ENCODE measurements at places on chromosomes 12 and 14. TPM values are rescaled to one million over a fixed set of nuclear protein-coding genes. Genes with fewer than 3 reads are reported as not detected.

GRCh38 chr14:80872645-80873044 lies 68.9 kb downstream of the CEP128 start:
- H3K4me3 ChIP-seq = no peak overlapping the region
- H3K4me1 ChIP-seq = no peaks in the 10 kb centered on the region
- no peaks in the 10 kb centered on the region for H3K36me3 ChIP-seq
- no peak overlapping the region for H3K27ac ChIP-seq
- no peaks in the 10 kb centered on the region for H3K27me3 ChIP-seq
- no peak for DNase-seq

DNA sequence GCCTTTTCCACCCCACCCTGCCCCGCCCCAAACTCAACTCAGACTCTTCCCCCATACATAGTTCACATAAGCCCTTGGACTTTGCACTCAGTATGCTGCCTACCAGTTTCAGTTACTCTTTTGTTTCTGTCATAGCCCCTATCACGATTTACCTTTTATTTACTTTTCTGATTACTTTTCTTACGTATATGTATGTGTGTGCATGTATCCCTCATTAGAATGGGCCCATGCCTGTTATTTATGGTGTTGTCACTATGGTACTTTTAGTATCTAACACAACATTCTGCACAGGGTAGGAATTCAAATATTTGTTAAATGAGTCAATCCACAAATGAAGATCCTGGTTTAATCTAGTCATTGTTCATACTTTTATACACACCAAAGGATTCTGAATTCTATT lies 16.5 kb upstream of the LUM start:
- no peaks in the 10 kb centered on the region for H3K36me3 ChIP-seq
- no peaks in the 10 kb centered on the region for H3K27me3 ChIP-seq
- no peak overlapping the region for H3K4me3 ChIP-seq
- no peaks in the 10 kb centered on the region for H3K4me1 ChIP-seq

BDKRB1 gene
- not detected for total RNA-seq

GRCh38 chr12:89969093-89969492 lies 260.5 kb upstream of the ATP2B1 start:
- no peak overlapping the region for H3K4me3 ChIP-seq
- H3K27me3 ChIP-seq = no peaks in the 10 kb centered on the region

- no peak for DNase-seq
- H3K27me3 ChIP-seq = no peaks in the 10 kb centered on the region
- no peak overlapping the region for H3K4me3 ChIP-seq
- no peaks in the 10 kb centered on the region for H3K36me3 ChIP-seq
- no peaks in the 10 kb centered on the region for H3K4me1 ChIP-seq
Observed at GRCh38 chr12:80936353-80936641, 1.4 kb downstream of the LIN7A start.

DNA sequence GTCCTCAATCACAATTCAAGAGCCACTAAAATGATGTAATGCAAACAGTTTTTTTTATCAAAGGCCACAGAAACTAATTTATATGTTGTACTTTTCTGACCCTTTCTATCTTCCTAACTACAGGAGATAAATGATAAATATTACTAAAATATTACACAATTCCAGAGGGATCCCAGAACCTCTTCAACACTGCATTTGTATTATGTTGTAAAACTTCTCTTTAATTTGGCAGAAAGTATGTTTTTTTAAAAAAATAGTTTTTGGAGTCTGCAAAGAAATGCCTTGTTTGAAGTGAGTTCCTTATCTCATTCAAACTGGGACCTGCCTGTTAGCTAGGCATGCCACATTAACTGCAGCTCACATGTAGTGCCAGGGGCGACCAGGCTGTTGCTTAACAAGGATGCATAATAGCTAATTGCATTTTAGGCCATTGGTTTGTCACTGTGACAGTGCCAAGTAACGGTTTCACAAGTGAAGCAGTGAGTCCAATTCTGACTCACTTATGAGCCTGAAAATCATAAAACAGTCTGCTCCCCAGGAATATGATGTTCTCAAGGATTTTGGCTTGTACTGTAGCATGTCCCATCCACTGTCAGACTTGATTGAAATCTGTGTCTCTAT lies 266.9 kb downstream of the KTN1 start:
- no peak overlapping the region for H3K4me3 ChIP-seq
- H3K27me3 ChIP-seq = no peaks in the 10 kb centered on the region
- H3K36me3 ChIP-seq = no peaks in the 10 kb centered on the region
- no peak overlapping the region for H3K27ac ChIP-seq
- no peak for DNase-seq

LMBR1L gene
- total RNA-seq = 48.7 TPM

GRCh38 chr12:42729535-42729900 lies 140.0 kb upstream of the PRICKLE1 start:
- no peaks in the 10 kb centered on the region for H3K27me3 ChIP-seq
- H3K4me3 ChIP-seq = no peak overlapping the region
- H3K4me1 ChIP-seq = no peaks in the 10 kb centered on the region

GRCh38 chr14:53055003-53055402 lies 98.1 kb downstream of the DDHD1 start:
- H3K4me3 ChIP-seq = no peak overlapping the region
- no peaks in the 10 kb centered on the region for H3K36me3 ChIP-seq
- H3K27me3 ChIP-seq = no peaks in the 10 kb centered on the region
- H3K4me1 ChIP-seq = no peaks in the 10 kb centered on the region
- H3K27ac ChIP-seq = no peak overlapping the region

RNF10 gene
- 173 TPM for total RNA-seq

GRCh38 chr12:74021937-74022336 lies 515.7 kb upstream of the ATXN7L3B start:
- no peak overlapping the region for H3K27ac ChIP-seq
- H3K4me3 ChIP-seq = no peak overlapping the region
- H3K36me3 ChIP-seq = no peaks in the 10 kb centered on the region
- no peaks in the 10 kb centered on the region for H3K4me1 ChIP-seq
- no peak for DNase-seq

DNA sequence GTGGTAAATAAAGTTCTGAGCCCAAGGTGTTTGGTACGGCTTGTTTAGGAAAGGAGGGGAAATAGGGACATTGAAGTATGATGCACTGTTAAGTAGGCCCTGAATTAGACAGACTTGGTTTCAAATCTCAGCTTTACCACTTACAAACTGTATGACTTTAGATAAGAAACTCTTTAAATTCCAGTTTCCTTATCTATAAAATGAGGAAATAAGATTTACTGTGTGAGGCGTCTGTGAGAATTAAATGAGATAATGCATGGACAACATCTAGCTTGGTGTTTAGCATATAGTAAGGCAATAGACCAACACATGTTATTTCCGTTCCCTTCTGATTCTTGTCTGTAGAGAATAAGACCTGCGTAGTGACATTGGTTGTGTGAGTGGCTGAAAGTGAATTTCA lies 7.0 kb downstream of the NCKAP1L start:
- peaks cover 34% of the 10 kb centered on the region for H3K4me1 ChIP-seq
- H3K27ac ChIP-seq = no peak overlapping the region
- no peaks in the 10 kb centered on the region for H3K27me3 ChIP-seq
- no peak for DNase-seq
- H3K4me3 ChIP-seq = no peak overlapping the region

DNA sequence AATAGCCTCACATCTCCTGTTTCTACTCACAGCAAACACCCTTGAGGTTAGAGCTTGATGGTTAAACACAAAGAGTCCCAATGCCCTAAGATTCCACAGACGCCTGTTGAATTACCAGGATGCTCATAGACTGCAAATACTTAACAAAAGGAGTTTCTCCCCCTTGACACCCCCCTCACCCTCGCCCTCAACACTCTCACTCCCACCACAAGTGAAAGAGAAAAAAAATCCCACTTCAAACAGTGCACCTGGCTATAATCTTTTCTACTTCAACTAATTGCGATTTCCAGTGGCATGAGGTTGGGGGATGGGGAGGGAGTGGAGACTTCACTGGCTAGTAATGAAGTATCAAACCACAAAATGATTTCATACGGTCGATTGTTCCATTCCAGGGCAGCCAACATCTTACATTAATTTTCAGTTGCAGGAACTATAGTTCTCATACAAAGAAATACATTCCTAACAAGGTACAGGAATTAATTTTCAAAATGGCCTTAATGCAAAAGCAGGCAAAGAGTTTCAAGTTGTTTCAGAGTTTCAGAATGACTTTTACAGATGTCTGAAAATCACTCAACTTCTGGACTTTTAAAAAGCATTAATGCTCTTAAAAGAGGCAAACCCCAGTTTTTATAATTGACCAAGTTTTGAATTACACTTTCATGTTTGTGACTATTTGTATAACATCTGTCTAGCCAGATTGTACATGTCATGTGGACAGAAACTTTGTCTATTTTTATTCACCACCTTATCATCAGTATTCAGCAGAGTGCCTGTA lies 390.7 kb downstream of the C12orf75 start:
- DNase-seq = no peak
- no peak overlapping the region for H3K27ac ChIP-seq
- no peaks in the 10 kb centered on the region for H3K4me1 ChIP-seq
- no peaks in the 10 kb centered on the region for H3K36me3 ChIP-seq
- H3K4me3 ChIP-seq = no peak overlapping the region

CCDC184 gene
- 0.97 TPM for total RNA-seq

- no peaks in the 10 kb centered on the region for H3K27me3 ChIP-seq
- no peaks in the 10 kb centered on the region for H3K4me1 ChIP-seq
- H3K36me3 ChIP-seq = no peaks in the 10 kb centered on the region
- no peak overlapping the region for H3K4me3 ChIP-seq
- H3K27ac ChIP-seq = no peak overlapping the region
- DNase-seq = no peak
Observed at GRCh38 chr12:58731096-58731495, 189.2 kb downstream of the LRIG3 start.

TROAP gene
- total RNA-seq = 33.6 TPM

SYCP3 gene
- 0.27 TPM for total RNA-seq

DNA sequence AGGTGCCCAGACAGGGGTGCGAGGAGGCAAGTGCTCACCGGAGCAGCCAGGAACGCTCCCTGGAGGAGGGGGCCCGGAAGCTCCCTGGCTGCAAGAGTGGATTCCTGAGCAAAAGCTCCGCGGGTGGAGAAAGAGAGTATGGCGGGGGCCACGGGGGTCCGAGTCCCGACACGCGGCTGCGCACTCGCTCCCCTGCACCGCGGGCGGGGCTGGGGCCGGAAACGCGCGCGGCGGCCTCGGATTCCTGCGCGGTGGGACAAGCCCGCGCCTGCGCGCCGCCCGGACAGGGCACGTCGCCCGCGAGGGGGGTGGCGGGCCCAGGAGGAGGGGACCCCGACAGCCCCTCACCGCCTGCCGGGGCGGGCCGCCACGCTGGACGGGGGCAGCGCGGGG lies 27.8 kb upstream of the GPR132 start:
- no peak overlapping the region for H3K27ac ChIP-seq
- H3K4me1 ChIP-seq = peaks cover 25% of the 10 kb centered on the region

DBX2 gene
- not detected for total RNA-seq

DNA sequence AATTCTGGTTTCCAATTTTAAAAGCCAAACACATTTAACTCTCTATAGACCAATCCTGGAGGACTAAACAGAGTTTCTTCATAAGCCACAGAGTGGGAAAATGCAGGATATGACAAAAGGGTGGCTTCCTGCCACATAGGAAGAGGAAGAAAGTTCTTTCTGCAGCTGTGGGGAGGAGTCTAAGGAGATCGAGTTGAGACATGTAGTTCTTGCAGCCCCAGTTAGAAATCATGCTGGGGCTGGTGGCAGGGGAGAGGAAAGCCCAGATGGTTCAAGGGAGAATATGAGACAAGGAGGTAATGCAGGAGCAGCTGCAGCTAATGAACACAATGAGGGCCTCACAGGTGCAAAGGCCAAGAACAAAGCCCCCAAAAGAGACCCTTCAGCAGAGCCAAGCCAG lies 85.0 kb upstream of the ARID2 start:
- no peak overlapping the region for H3K27ac ChIP-seq
- H3K4me1 ChIP-seq = peaks cover 8% of the 10 kb centered on the region
- no peak for DNase-seq
- no peaks in the 10 kb centered on the region for H3K27me3 ChIP-seq
- H3K4me3 ChIP-seq = no peak overlapping the region
- no peaks in the 10 kb centered on the region for H3K36me3 ChIP-seq

SLC38A6 gene
- 7.4 TPM for total RNA-seq

DNA sequence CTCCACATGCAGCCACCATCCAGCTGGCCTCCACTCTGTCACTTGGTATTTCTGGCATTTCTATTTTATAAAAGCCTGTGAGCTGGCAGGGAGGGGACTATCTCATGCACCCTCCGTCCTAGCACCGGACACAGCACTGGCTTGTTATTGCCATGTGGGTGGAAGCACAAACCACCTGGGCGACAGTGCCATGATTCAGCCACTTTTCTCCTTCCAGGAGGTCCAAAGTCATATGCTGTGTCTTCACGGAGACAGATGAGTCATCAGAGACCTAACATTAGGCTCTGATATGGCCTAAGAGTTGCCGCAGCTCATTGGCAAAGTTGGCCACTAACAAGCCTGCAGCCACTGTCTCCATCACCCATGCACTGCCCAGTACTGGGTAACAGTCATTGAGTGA lies 1123.0 kb downstream of the VRK1 start:
- no peak overlapping the region for H3K4me3 ChIP-seq
- H3K4me1 ChIP-seq = peaks cover 12% of the 10 kb centered on the region
- H3K36me3 ChIP-seq = no peaks in the 10 kb centered on the region
- no peaks in the 10 kb centered on the region for H3K27me3 ChIP-seq
- H3K27ac ChIP-seq = no peak overlapping the region

GRCh38 chr12:25472453-25472852 lies 80.6 kb downstream of the LMNTD1 start:
- H3K27me3 ChIP-seq = no peaks in the 10 kb centered on the region
- no peaks in the 10 kb centered on the region for H3K36me3 ChIP-seq
- no peaks in the 10 kb centered on the region for H3K4me1 ChIP-seq
- no peak overlapping the region for H3K4me3 ChIP-seq

DNA sequence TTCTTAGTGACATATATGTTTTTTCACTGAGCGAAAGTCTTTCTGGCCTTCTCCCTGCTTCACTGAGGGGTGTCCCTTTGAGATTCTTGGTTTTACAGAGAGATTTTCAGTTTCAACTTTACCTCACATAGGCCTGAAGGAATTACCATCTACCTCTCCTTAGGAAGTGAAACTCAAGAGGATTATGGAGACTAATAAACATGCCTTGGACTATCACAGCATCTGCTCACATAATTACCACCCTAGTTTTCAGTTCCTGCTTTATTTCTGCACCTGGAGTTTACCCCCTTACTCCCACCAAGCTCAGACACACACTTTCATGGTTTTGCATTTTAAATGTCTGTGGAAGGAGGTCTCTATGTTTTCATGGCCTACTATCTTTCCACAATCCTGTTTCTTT lies 118.3 kb upstream of the SCAF11 start:
- H3K36me3 ChIP-seq = no peaks in the 10 kb centered on the region
- no peaks in the 10 kb centered on the region for H3K4me1 ChIP-seq
- no peak overlapping the region for H3K27ac ChIP-seq

GRCh38 chr12:93032758-93033157 lies 103.7 kb upstream of the EEA1 start:
- no peak for DNase-seq
- no peak overlapping the region for H3K27ac ChIP-seq
- H3K4me3 ChIP-seq = no peak overlapping the region
- H3K36me3 ChIP-seq = no peaks in the 10 kb centered on the region
- no peaks in the 10 kb centered on the region for H3K27me3 ChIP-seq

DNA sequence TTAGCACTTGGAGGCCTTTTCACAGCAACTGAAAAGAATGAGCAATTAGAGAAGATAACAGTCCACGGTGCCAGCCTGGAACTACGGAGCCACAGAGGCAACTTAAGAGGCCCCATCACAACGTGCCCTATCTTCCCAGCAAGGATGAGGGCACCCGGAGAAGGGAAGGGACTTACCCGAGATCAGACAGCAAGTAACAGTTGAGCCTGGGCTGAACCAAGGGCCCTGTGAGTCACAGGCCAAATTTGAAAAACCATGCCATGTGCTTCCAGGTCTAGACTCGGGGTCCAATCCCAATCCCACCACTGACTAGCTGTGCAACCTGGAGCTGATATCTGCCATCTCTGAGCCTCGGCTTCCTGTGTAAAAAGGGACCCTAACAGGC lies 42.2 kb downstream of the PITPNM2 start:
- DNase-seq = no peak
- no peaks in the 10 kb centered on the region for H3K36me3 ChIP-seq
- no peak overlapping the region for H3K4me3 ChIP-seq
- H3K27ac ChIP-seq = no peak overlapping the region
- peaks cover 39% of the 10 kb centered on the region for H3K4me1 ChIP-seq
- no peaks in the 10 kb centered on the region for H3K27me3 ChIP-seq
